Camera-type eye (tissue), 1 donor: ENCODE measurements at places on chromosomes 5 and 9. TPM values are rescaled to one million over a fixed set of nuclear protein-coding genes. Genes with fewer than 3 reads are reported as not detected.

The PCDHB15 gene
- 14.5 TPM for total RNA-seq

The PCDHGA9 gene
- 21.7 TPM for total RNA-seq

The PDE6A gene
- total RNA-seq: 0.88 TPM

The GABRA1 gene
- 16.5 TPM for total RNA-seq

The BRINP1 gene
- total RNA-seq: 15.3 TPM

The SLC45A2 gene
- total RNA-seq: 6.4 TPM

The PCDHGB7 gene
- total RNA-seq: 26.6 TPM

The SHROOM1 gene
- 5.2 TPM for total RNA-seq

The ORM2 gene
- total RNA-seq: not detected

The IFNB1 gene
- not detected for total RNA-seq
